ENCODE measurements at places on chromosomes 7 and 10.

DNA sequence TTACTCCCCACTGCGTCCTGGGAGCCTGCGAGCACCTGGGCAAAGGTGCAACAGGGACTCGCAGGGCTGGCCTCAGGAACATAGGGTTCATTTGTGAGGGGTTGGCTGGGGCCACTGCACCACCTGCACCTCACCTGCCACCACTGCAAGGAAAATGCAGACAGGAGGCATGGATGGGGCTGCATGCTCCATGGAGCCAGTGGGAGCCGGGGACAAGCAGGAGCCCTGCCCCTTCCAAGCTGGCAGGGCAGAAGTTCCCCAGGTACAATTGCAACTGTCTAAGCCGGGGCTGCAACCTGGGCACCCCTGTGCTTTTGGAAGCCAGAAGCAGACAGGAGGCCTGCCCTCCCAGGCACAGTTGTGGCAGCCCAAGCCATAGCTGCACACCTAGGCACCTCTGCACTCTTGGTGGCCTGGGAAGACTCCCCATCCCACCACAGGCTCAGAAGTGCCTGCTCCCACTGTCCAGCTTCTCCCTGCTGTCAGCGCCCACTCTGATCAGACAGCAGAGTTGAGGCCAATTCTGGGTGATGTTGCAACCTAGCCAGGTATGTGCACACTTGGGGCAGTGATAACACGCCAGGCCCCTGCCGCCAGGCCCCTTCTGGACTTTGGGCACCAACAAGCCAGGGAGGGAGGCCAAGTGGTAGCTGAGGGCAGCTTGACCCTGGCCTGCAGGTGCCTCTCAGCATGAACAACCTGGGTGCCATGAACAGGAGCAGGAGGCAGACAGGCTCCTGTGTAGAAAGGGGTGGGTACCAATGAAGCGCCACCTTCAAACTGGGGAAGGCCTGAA lies 58.2 kb downstream of the TMEM106B start:
- no peak for DNase-seq

DNA sequence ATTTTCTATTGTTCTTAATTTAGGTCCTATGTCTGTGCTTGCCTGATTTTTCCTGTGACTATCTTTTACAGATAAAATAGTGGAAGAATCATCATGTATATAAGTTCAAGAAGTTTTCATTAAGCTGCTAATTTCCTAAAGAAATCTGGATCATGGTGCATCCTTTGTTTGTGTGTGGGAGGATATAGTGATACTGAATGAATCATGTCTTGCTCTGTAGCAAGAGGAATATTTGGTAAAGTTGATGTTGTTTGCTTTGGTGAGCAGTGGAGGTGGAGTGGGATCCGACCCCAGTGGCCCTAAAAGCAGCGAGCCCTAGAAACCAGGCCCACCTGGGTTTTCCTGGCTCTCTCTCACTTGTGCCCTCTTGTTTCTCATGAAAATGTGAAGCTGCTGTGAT lies 83.7 kb downstream of the CCNY start:
- DNase-seq = no peak

- no peak for DNase-seq
Measured at GRCh38 chr7:83658126-83658525, 9.2 kb upstream of the SEMA3E start.

DNA sequence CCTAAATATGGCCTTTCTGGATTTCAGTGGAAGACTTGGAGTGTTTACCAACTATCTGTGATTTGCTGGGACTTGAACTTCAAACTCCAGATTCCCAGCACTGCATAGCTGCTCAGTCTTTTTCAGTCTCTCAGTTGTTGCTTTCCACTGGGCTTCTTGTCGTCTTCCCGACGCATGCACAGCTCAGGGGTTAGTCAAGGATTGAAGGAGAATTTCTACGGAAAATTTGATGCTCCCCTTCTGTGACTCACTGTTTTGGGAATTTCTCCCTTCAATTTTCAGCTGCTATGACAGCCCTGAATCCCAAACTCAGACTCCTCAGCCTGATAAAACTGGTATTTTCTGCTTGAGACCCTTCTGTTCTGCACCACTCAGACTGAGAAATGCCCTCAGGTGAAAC lies 91.7 kb downstream of the CYP26A1 start:
- DNase-seq = no peak

GRCh38 chr7:107879400-107880035 lies 11.5 kb upstream of the DLD start:
- peak; percentile 78 for DNase-seq

DNA sequence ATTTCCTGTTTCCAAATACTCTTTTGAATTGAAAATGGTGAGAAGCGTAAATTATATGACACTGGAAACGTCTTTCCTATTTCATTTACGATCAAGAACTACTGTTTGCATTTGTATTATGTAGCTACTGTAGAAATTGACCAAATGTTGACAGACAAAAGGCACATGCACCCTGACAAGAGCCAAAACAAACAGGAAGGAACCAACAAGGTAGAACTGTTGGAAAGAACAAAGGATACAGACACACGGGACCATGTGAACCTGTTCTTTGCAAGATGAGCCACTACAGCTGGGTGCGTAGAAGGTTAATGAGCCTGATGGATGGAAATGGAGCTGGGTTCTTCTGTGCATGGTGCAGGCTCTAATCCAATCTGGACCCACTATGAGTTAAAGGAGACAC lies 48.4 kb upstream of the FZD8 start:
- peak; percentile 85 for DNase-seq

DNA sequence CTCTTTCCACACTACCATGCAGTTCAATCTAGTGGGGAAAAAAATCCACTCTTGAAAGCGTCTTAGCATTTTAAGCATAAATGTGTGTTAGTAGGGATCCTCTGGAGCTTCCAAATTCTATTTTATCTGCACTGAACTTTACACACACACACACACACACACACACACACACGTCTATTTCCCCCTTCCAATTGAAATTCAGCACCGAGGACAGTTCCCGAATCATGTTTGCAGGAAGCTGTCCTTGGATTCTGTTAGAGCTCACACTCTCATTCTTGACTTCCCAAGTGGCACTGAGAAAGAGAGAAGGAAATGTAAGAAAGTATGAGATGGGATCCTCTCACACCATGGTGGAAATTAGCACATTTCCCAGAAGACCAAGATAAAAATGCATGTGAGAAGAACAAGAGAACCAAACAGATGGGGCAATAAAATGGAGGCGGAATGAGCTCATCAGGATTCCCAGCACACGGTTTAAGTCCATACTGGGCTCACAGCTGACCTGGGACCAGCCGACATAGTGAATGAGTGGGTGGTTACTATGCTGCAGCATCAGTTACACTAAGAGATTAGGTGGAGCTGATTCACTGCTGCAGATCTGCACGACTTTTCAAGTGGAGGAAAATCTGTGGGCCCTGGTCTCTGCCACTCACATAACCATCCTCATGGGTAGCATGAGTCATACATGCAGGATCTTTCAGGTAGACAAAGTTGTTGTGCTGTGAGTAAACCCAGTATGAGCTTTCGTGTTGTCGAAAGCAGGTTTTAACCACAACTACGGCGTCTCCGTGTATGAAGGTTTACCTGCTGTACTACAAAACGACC lies 3.3 kb upstream of the NPTX2 start:
- DNase-seq = no peak

DNA sequence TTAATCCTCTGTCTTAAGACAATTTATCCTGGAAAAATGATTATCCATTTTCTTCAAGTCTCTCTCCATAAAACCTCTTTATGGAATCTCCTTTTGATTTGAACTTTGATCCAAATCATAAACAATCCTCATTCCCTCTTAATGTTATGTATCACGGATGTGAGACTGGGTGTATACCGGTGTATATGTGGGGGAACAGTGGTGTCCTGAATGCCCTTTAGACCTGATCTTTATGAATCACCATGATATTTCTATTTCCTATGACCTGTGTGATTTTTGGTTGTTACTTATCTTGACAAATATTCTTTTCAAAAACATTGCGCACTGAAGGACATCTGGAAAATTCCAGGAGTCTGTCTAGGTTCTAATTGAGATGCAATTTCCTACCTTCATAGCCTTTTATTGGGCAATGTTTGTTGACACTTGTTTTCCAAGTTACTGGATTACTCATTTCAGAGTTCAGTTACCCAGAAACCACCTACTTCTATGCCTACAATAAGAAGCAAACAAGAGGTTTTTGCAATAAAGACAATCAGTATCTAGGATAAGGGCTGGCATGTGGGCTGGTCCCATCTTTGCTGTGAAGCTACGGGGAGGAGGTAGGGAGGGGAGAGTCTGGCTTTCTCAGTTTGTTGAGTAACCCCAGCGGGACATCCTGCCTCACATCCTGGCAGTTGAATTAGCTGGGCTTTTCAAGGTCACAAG lies 190.4 kb downstream of the CTTNBP2 start:
- DNase-seq = no peak

- DNase-seq = peak; percentile 84
Measured at GRCh38 chr7:148204639-148205304, 385.8 kb upstream of the C7orf33 start.

GRCh38 chr10:106043863-106044262 lies 1120.6 kb downstream of the SORCS1 start:
- no peak for DNase-seq

- no peak for DNase-seq
Measured at GRCh38 chr10:3803295-3803926, 18.4 kb upstream of the KLF6 start.

GRCh38 chr7:41156268-41156667 lies 546.6 kb downstream of the INHBA start:
- no peak for DNase-seq

GRCh38 chr7:121634356-121634755 lies 238.2 kb upstream of the FAM3C start:
- no peak for DNase-seq

DNA sequence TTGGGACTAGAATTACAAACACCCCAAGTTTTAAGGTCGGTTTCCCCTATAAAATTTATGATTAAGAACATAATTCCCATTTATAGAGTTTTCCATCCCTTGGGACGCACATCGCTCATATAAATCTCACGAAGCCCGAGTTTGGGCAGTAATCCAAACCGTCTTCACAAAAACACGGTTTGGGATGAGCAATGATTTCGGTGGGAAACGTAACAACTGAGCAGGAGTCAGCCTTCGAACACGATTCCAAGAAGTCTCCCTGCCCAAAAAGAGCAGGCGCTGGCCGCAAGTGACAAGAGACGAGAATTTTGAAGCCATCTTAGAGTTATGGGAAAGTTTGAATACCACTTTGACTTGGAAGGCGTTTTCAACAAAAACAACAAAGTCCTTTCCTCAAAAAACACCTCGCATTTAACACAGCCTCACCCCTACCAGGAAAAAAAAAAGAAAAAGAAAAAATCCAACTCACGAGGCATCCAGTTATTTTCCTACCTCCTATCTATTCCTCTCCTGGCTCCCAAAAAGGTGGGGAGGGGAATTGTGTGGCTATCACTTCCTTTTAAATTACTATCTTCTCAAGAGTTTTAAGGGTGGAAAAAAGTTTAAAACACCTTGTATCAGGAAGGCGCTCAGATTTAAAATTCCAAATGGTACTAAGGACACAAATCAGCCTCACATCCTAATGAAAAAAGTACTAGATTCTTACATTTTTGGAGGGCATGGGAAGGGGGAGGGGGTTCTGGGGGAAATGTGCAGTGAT lies 1.6 kb downstream of the SEPHS1 start:
- no peak for DNase-seq
